CD4-positive, alpha-beta T cell treated with Interleukin-1 beta for 1 hour (primary cell): ENCODE measurements at places on chromosomes 3 and 15.

DNA sequence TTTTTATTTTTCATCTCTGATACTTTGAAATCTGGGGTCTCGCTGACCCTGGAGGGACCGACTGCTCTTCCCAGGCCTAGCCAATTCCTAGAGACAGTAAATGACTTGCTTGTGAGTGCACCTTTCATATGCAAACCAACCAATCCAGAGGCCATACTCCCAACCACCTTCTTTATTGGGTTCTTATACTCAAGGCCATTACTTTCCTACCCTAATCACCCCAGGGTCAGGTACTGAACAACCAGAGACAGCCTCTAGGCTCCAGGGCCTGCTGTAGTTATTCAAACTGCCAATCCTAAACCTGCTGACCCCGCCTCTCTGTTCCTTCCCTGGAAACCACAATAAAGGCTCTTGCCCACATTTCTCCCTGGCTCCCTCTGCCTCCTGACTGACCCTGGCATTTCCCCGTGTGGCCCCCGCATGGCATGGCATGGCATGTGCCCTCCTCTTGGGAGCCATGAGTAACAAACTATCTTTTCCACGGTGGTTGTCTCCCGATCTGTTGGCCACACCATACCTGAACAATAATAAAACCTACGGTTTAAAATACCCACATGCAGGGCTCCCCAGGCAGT lies 42.9 kb downstream of the ADCY5 start:
- no peak for DNase-seq

- peak; percentile 14 for DNase-seq
These were observed 324.7 kb downstream of the SHQ1 start for GRCh38 chr3:72523429-72524151.

DNA sequence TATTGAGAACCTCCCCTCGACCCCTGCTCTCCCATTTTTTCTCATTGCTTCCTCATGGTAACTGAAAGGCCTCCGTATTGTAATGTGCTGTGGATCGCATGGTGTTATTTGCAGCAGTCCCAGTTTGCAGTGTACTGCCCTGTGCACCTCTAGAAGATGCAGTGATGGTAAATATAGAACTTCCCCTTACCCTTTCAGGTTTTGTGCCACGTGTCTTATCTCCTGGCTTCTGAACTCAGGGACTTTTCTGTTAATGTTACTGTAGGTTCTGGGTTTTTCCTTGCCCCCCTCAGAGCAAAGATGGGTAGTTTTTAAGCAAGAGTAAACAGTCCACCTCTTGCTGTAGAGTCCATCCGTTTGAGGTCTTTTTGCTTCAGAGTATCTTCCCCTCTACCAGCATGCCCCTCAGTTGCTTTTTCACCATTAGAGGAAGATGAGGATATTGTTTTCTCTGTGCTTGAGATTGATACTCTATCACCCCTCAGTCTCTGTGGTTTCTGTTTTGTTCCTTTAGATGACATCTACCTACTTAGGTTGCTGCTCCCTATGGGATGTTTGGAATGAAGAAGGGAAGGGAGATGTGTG lies 22.4 kb downstream of the CHD2 start:
- DNase-seq, result no peak

GRCh38 chr15:97012986-97013385 lies 682.5 kb downstream of the NR2F2 start:
- DNase-seq, result no peak

GRCh38 chr3:160170409-160171370 lies 54.5 kb upstream of the C3orf80 start:
- no peak for DNase-seq

DNA sequence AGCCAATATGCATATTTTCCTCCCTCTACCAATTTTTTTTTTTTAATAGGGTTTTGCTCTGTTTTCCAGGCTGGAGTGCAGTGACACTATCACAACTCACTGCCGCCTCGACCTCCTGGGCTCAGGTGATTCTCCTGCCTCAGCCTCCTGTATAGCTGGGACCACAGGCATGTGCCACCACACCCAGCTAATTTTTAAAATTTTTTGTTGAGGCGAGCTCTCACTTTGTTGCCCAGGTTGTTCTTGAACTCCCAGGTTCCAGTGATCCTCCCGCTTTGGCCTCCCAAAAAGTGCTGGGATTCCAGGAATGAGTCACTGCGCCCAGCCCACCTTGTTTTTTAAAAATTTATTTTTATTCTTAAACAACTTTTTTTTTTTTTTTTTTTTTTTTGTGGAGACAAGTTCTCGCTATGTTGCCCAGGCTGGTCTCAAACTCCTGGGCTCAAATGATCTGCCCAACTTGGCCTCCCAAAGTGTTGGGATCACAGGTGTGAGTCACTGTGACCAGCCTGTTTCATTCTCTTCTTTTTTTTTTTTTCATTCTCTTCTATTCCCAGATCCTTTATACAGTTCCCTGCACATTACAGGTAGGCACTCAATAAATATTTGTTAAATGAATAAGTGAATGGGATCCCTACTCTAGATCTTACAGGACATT lies 40.5 kb upstream of the PIK3CB start:
- no peak for DNase-seq

DNA sequence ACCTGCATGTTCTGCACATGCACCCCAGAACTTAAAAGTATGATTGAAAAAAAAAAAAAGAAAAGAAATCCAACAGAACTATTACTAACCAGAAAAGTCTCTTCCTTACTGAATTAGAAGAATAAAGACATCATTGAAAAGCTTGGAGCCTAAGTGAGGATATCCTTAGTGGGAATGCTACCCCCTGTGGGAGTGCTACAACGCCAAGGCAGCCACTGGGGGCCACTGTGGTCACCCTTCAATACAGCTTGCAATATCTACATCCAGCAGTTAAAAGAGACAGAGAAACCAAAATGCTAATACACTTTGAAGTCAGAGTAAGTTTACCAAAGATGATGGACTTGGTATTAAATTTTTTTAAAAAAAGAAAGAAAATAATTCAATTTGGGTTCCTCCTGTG lies 292.0 kb downstream of the PLCL2 start:
- no peak for DNase-seq

GRCh38 chr3:159803459-159803858 lies 185.2 kb upstream of the IL12A start:
- no peak for DNase-seq

- DNase-seq, result no peak
These were observed 269.7 kb upstream of the THRB start for GRCh38 chr3:24764236-24764915.

DNA sequence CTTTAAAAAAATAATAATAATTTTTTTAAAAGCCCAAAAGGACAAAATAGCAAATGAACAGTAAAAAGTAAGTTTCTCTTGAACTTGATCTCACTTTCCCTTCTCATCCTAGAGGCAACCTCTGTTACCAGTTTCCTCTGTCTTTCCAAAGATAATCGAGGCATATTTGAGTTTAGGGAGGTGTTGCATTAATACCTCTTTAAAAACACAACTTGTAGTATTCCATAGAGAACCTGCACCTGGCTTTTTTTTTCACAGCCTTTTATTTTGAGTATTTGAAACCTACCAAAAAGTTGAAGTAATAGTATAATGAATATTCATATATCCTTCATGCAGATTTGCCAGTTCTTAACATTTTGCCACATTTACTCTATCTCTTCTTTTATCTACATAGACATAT lies 9.1 kb downstream of the CSK start:
- no peak for DNase-seq

- DNase-seq, result no peak
These were observed 3.2 kb upstream of the CNOT10 start for GRCh38 chr3:32681811-32682210.

DNA sequence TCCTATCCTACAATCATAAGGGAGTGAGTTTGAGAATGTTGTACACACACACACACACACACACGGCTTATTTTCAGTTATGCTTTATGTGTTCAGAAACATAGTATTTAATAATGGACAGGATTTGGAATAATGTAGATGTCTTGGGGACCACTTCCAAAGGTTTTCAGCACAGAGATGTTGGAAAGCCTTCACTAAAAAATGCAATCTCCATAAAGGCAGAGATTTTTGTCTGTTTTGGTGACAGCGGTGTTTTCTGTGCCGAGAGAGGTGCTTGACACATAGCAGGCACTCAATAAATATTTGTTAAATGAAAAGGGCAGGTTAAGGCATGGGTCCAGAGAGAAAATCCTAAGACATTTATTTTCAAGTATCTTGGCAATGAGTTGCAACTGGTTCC lies 428.2 kb upstream of the RGMA start:
- no peak for DNase-seq

GRCh38 chr15:69666441-69666882 lies 213.8 kb downstream of the RPLP1 start:
- peak; percentile 57 for DNase-seq

GRCh38 chr3:72547183-72547582 lies 301.1 kb downstream of the SHQ1 start:
- DNase-seq, result no peak

GRCh38 chr3:119974656-119975055 lies 119.6 kb downstream of the GSK3B start:
- no peak for DNase-seq

DNA sequence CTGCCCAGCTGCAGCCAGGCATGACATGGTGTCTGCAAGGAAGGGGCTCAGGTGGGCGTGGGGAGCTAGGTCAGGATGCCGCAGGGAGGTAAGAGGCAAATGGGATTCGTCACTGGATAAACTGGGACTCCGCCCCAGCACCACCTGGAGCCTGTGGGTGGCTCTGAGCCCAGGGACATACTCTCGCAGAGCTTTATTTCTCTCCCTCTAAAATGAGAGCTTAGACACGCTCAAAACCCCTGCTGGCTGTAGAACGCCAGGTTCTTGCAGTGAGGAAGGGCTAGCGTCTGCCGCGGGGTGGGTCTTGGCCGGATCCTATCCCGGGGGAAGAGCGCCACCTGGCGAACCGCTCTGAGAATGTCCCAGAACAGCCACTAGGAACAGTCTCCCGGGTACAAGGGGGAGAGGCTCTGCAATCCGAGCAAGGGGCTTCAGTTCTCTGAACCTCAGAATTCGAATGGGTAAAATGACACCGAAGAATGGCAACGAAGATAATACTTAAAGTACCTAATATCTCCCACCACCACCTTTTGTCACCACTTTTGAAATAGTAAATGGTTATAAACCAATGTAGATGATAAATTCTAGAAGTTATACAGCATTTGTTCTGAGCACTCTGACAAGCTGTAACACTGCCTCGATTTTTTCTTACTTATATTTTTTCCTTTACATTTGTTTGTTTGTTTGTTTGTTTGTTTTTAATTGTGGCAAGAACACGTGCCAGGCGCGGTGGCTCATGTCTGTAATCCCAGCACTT lies 53.2 kb upstream of the SRGAP3 start:
- peak; percentile 73 for DNase-seq

DNA sequence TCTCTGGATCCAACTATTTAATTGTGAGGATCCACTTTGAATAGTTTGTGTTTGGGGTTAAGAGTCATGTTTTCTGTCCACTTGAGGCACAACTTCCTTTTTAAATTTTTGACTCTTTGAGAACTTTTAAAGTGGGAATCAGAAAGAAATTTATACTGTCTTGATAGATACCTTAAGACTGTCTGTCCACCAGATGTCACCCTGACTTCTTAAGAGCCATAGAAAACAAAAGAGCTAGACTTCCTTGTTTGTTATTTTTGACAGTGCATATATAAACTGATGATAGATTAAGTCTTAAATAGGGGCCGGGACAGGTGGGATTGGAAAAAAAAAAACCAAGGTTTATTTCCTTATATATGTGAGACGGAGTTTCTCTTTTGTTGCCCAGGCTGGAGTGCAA lies 52.1 kb upstream of the WDR72 start:
- DNase-seq, result no peak

GRCh38 chr3:21543380-21544075 lies 207.5 kb downstream of the ZNF385D start:
- DNase-seq, result no peak

DNA sequence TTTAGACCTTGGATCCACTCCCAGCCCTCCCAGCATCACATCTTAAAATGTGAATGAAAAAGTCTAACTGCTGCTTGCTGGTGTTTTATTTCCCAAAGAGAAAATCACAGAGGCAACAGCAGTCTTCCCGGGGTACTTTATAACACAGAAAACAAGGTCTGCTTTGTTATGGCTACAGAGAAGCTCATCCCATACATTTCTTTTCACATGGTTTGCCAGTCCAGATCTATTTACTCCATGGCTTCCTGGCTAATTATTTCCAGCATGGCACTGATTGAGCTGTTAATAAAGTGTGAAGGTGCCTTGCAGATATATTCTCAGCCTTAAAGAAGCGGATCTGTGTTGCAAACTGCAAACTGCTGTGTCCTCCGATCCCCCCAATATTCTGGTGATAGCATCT lies 466.1 kb upstream of the CFAP20DC start:
- DNase-seq, result no peak

DNA sequence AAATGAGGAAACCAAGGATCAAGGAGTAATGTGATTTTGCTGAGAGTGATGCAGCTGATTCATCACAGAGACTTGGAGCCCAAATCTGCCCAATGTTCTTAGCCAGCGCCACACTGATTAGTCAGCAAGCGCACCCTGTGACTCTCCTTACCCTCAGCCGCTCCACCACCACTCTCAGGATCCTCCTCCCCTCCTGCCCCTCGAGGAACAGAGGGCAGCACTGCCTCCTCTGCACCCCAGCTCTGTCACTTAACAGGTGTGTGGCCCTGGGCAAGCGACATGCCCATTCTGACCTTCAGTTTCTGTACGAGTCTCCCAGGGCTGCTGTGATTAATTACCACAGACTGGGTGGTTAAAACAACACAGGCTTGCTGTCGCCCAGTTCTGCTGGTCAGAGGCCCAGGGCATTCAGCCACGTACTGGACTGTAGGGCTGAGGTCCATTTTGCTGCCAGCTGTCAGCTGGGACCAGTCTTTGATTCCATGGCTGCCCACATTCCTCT lies 36.1 kb upstream of the HRH1 start:
- no peak for DNase-seq

GRCh38 chr3:170977949-170978745 lies 48.4 kb downstream of the SLC2A2 start:
- no peak for DNase-seq

- DNase-seq, result no peak
These were observed 9.6 kb downstream of the C3orf18 start for GRCh38 chr3:50557915-50558314.

- no peak for DNase-seq
These were observed 18.4 kb downstream of the SPATA12 start for GRCh38 chr3:57078635-57079473.

DNA sequence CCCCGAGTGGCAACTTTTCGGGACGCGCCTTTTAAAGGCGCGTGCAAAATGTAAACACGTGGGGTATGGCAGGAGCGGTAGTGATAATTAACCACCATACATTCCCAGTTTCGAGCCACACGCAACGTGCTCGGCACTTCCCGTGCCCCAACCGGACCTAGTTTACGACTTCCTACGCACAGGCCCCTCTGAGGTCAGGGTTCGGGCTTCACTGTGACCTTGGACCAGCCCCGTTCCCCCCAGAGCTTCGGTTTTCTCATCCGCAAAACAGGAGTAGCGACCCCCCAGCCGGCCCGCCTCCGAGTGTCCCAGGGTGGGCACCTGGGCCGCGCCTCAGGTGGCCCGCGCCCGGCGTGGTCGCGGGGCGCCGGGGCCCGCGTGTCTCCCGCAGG lies 451 bp downstream of the CHCHD4 start:
- peak; percentile 64 for DNase-seq

- no peak for DNase-seq
These were observed 66.6 kb downstream of the ARPP21 start for GRCh38 chr3:35705904-35706303.

GRCh38 chr15:96329403-96329981 lies 1.0 kb upstream of the NR2F2 start:
- no peak for DNase-seq

- no peak for DNase-seq
These were observed 37.1 kb downstream of the SLCO3A1 start for GRCh38 chr15:91890614-91891013.
